ENCODE measurements at places on chromosomes 13 and 19.

DNA sequence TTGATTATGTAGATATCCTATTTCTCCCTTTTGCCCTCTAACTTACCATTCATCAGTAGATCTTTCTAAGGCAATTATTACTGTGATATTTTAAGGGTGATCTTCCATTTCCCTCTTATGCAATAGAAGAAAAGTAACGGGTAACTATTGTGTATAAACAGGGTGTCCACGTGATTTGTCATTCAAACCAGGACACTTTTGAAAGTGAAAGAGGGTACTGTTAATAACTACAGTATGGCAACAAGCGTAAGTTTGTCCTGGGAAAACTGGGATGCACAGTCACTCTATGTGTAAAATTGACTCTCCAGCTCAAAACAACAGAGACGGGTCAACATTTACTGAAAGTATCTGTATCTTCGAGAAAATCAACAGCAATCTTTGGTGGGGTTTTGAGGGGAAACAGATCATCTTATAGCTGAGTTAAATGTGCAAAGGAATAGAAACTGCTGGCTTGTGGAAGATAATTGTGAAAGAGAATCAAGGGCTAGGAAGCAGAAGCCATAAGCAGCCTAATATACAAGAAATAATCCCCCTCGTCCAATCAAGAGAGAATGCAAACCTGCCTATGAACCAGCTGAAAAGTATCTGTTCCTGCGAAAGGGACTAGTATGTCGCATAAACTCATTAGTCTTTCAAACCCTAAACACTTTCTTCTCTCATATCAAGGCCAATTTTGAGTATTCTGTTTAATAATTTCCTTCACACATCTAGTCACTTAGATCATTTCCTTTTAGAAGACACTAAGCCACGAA is 126.7 kb downstream of the FOXO1 start:
- DNase-seq, result no peak

DNA sequence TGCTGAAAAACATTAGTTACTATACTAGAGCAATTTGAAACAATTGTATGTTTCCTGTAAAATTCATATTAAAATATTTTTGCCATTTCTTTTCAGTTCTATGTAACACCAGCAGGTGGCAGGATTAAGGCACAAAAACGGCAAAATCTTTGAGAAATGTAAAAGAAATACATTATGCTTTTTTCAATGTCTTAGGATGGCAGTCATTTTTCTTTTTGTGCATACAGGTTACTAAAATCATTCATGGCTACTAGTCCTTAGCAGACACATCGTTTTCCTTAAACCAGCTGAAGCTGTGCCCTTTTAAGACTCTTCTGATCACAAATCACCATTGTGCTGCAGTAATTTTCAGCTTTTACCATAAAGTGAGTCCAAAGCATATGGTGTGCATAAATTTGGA is 800.7 kb upstream of the SLITRK5 start:
- peak; percentile 47 for DNase-seq

- DNase-seq, result no peak
Observed at GRCh38 chr13:32967584-32968182, 48.5 kb upstream of the KL start.

- DNase-seq, result no peak
Observed at GRCh38 chr13:72585254-72585653, 142.2 kb downstream of the MZT1 start.
